NCI-H1105 (cell line): ENCODE measurements at places on chromosomes 5 and 9.

DNA sequence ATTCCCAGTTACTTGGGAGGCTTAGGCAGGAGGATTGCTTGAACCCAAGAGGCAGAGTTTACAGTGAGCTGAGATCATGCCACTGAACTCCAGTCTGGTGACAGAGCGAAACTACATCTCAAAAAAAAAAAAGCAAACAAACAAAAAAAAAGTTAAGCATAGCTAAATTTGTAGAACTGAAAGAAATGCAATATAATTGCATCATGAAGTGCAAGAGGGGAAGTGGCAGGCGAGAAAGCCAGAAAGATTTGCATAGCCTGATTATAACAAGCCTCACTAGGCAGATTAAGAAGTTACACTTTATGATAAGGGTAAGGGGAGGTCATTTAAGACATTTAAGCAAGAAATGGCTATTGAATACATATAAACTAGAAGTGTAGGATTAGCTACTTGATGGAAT is 187.1 kb downstream of the EDIL3 start:
- DNase-seq: no peak

- no peak for DNase-seq
These were observed 166.9 kb downstream of the OLFM1 start for GRCh38 chr9:135254176-135255032.

DNA sequence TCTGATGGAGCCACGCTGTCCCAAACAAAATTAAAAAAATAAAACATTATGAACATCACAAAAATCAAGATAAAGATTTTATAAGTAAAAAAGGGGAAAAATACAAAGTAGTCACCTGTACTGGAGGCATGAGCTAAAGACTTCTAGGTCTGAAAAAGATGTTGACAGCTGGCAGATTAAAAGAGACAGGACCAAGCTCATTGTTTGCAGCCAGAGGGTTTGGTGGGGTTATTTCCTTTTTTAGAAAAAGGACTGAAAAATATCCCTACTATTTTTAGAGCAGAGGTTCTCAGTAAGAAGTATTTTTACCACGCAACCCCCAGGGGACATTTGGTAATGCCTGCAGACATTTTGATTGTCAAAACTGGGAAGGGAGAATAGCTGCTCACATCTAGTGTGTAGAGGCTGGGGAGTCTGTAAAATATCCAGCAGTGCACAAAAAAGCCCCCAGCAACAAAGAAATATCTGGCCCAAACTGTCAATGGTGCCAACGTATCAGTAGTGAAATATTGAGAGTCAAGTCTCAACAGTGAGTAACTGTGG is 353.4 kb downstream of the TLE1 start:
- DNase-seq: no peak

GRCh38 chr5:171957591-171958251 is 48.7 kb downstream of the FBXW11 start:
- no peak for DNase-seq

DNA sequence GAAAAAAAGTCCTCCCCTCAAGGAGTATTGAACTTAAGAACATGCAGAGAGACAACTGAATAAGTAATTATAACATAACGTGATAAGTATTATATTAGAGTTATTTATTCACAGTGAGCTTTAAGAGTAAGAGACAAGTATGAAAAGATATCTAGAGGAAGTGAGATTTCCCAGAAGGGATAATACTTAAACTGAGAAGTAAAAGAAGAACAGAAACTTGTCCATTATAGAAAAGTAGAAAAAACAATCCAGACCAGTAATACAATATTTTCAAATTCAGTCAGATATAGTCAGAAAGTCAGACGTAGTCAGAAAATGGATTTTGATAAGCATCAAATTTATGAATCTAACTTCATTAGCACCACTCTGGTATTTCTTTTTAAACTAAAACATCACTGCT is 613.0 kb upstream of the CCNG1 start:
- DNase-seq: no peak

GRCh38 chr5:135440916-135441315 is 6.2 kb downstream of the DCANP1 start:
- DNase-seq: no peak

GRCh38 chr5:77396017-77396416 is 96.1 kb downstream of the WDR41 start:
- no peak for DNase-seq

GRCh38 chr9:68709291-68710110 is 4.5 kb downstream of the PIP5K1B start:
- DNase-seq: no peak

DNA sequence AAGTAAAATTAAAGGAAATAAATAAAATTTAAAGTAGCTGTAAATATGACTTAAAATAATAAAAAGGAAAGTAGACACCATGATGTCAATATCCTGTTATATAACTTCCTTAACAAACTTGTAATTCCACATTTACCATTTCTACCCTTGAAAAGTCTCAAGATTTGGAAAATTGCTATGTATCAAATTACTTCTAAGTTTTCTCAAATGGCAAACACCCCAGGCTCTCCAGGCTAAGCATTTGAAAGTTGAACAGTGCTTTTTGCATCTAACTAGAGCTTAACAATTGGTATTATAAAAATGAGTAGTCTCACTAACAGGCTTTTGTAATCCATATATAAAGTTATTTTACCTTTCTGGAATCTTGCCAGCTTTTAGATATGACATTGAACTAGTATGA is 41.5 kb upstream of the MACIR start:
- no peak for DNase-seq

GRCh38 chr5:88666761-88667495 is 216.1 kb downstream of the MEF2C start:
- DNase-seq: no peak

GRCh38 chr9:133205996-133206931 is 2.8 kb downstream of the OBP2B start:
- no peak for DNase-seq

GRCh38 chr5:56010431-56010830 is 15.7 kb upstream of the IL6ST start:
- no peak for DNase-seq

DNA sequence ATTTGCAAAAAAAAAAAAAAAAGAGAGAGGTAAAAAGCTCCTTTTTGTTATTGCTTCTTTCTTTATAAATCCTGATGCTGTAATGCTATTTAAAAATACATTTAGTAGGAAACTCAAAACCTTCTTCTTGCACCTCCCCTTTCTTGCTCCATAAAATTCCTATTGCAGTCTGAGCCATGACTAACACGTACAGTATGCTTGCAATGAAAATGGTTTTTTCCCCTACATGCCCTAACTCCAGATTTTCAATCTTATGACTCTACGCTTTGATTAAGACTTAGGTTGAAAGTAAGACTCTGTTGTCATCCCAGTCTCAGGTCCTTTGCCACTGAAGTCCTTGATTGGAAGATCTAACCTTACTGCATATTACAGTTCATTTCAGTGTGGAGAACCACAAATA is 23.9 kb downstream of the FGF10 start:
- no peak for DNase-seq

DNA sequence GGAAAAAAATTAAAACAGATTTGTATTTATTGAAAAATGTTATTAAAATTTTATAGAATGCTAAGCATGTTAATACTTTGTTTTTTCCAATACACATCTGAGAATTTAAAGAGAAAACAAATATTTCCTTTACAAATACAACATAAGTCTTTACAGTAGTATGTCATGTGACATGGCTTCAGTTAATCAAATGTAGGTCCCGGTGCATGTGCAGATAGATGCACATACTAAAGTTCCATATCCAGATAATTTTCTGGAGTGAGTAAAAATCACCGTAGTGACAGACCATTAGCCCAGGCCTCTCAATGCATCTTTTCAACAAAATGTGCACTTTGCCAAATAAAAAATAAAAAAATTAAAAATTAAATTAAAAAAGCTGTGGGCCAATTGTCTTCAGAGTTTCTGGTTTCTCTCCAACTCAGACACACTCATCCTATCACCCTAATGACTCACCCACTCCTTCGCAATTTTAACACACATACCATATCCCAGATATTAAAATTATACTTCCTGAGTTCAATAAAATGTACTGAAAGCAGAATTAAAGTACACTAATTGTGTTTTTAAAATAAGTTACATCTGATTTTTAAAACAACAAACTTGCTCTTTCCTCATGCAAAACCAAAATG is 508.1 kb downstream of the NR2F1-AS1 start:
- no peak for DNase-seq

GRCh38 chr5:17004441-17005106 is 68.5 kb upstream of the MYO10 start:
- no peak for DNase-seq

DNA sequence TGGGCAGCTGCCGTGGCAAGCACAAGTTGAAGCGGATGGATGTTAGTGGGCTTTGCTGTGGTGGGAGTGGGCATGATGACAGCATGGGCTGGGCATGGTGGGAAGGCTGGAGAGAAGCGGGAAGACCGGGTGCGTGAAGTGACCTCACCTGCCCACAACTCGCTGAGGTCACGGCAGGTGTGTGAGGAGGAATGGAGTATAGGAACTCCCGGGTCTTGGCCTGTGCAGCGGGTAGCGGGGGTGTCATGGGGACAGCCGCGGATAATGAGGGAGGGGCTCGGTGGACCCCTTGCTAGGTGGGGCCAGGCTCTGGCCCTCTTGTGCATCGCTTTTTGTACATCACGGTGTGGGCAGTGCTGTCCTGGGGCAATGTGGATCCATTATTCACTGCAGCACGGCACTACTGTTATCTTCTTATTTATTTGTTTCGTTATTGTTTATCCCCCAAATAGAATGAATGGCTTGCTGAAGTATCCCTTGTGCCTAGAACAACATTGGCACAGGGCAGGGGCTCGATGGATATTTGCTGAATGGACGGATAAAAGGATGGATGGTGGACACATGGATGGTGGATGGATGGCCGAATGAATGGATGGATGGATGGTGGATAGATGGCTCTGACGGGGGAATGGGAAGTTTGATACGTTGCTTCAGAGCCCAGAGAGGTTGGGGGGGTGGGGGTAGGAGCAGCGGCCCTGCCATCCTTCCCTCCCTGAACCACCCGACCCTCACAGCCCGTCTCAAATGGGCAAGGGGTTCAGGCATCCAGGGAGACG is 14.6 kb downstream of the PROP1 start:
- no peak for DNase-seq

- no peak for DNase-seq
These were observed 47.9 kb downstream of the ADGRV1 start for GRCh38 chr5:90606539-90606938.

DNA sequence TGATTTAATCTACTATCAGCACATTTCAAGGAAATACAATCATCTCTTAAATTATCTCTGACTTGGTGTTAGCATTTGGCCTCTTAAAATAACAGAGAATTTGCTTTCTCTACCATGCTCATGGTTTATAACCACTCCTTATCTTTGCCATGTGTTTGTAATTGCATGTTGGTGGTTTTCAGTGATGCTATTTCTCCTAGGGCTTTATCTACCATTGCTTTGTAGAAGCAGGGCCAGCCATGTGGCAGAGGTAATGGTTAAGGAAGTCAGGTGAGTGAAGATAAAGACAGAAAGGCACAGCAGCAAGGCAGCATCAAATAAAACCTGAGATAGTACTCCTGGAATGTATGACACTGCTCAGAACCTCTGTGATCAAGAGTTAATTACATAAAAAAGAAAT is 206.2 kb downstream of the FER start:
- no peak for DNase-seq

DNA sequence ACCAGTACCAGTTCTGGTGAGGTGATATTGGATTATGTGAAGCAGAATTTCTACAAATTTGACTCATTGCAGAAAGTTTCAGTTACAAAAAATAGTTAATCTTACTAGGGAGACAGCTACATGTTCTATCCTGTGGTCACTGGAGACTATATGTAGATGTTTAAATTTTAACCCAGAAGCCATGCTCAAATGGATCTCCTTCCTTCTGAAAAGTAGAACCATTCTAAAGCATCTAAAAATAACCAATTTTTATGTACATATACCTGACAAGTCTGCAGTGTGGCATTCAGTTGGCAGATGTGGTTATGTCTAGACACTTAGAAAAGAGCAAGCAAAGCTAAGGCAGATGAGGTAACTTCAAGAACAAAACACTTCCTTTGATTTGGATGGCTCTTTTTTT is 65.5 kb upstream of the POU4F3 start:
- DNase-seq: no peak

DNA sequence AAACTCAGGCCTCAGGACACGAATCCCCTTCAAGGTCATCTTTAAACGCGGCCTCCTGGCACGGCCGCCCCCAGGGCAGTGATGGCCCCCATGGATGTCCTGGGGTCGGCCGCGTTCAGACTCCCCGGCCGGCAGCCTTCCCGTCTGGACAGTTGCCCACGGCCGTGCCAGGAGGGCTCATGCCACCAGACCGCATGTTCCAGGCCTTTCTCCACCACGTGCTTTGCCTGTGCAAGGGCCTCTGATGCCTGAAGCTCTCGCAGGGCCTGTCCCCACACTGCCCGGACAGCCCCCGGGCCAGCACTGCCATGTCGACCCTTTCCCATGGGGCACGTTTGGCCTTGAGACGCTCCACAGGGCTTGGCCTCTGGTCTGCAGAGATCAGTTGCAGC is 34.6 kb downstream of the SLC9A3 start:
- no peak for DNase-seq

GRCh38 chr5:36683821-36684434 is 77.5 kb downstream of the SLC1A3 start:
- DNase-seq: no peak

GRCh38 chr9:121773286-121773953 is 122.0 kb downstream of the DAB2IP start:
- no peak for DNase-seq

GRCh38 chr5:118115791-118116190 is 872.6 kb downstream of the DTWD2 start:
- no peak for DNase-seq

- DNase-seq: no peak
These were observed 343.2 kb upstream of the DAP start for GRCh38 chr5:11104210-11104609.

DNA sequence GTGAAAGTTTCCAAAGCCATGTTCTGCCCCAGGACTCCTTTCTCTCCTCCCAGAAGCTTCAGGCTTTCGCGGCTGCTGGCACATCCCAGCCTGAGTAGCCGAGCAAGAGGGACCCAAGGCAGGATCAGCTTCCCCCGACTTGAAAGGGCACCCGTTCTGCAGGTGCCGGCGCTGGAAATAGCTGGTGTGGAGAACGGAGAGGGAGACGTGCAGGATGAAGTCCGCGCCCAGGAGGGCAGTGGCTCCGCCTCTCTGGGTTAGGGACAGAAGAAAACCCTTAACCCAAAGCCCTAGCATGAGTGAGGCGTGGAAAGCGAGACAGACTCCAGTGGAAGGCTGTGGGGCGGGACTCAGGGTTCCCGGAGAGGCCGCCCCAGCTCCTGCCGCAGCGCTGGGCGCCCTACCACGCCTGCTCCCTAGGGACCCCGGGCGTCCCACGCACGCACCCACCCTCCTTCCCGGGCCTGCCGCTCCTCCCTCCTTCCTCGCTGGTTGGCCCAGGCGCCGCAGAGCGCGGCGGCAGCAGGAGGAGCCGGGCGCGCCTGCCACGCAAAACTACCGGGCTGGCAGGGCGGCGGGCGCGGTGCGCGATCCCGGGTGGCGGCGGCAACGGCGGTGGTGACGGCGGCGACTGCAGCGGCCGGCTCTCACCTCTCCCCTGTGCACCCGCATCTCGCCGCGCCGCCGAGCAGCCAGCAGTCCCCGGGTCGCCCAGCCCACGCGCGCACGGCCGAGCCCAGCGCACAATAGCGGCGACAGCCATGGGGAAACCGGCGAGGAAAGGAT is at the start of gene SLC1A1:
Gene SLC1A1 (plus strand): TSS at position 550 of the 786 bp plus-strand sequence. CDS start 212 bp downstream, at position 762.
- peak; percentile 48 for DNase-seq

- DNase-seq: no peak
These were observed 53.9 kb upstream of the HMHB1 start for GRCh38 chr5:143758015-143758414.

GRCh38 chr5:66643387-66643786 is 47.2 kb downstream of the MAST4 start:
- DNase-seq: no peak

- DNase-seq: no peak
These were observed 711 bp upstream of the SUB1 start for GRCh38 chr5:32584646-32585045.

GRCh38 chr9:137972355-137972987 is 94.9 kb downstream of the CACNA1B start:
- DNase-seq: no peak
